ENCODE measurements at places on chromosomes 11 and 22.

GRCh38 chr11:87281496-87281895, 243.8 kb downstream of the TMEM135 start:
- DNase-seq = peak; percentile 15

DNA sequence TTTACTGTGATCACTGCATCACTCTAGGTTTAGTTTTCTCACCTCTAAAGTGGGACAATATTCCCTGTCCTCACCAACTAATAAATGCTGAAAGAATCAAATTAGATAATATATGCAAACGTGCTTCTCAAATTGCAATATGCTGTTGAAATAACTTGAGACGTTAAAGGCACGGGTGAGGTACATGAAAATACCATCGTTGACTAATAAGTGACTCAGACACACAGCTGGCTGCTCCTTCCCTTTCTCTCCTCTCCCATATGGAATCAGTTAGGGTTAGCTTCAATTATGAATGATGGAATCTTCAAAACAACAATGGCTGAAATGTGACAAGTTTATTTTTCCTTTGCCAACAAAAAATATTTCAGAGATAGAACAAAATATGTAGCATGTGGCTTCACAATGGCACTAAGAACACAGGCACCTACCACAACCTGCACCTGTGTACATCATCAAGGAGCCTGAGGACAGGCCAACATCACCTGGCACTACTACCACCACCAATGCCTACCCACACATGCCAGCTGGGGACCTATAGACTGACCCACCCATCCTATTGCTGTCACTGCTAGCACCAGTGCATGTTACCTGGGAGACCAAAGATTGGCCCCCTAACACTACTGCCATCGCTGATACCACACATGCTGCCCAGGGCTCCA, 13.7 kb downstream of the GDPD4 start:
- DNase-seq = peak; percentile 72

DNA sequence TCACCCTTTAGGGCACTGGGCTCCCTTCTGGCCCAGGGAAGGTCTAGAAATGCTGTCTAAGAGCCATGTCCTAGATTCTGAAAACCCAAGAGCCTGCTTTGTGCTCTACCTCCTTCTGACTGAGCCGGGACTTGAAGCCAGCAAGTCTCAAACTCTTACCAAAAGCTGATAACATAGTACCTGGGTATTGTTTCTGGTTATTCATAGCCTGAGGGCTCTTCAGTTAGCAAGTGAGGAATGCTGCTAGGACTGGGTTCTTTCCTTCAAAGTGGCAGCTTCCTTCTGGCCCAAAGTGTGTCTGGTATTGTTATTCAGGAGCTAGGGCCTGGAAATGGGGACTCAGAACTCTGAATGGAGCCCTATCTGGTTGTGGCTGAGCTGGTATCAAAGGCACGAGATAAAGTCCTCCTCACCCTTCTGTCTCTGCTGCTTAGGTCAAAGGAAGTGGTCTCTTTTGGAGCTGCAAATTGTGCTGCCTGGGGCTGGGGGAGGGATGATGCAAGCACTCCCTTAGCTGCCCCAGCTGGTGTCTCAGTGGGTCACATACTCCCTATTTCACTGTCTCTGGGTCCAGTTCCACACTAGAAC, 696.0 kb upstream of the CCDC179 start:
- no peak for DNase-seq

DNA sequence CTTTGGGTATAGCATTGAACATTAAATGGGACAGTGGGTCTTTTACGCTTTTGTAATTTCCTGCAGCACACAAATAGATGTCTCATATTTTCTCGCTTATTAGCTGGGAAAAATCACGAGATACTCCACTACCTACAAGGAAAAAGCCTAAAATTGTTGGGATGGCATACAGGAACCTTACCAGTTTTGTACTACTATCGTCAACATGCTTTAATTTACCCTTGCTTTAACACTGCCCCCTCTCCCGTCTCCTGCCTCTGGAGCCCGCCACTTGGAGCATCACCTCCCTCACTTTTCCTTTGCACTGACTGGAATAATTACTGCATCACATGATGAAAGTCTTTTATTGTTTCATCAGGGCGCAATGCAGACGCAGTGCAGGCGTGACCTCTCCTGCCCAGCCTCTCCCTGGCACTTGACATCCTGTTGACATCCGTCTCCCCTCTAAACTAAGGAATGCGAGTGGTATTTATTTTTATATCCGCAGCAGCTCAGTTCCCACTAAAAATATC, 1.0 kb upstream of the FNBP4 start:
- peak; percentile 81 for DNase-seq

GRCh38 chr11:70505331-70505731, 107.0 kb downstream of the CTTN start:
- DNase-seq = no peak

- DNase-seq = no peak
Measured at GRCh38 chr11:6843670-6844069, 1.8 kb upstream of the OR10A5 start.

- no peak for DNase-seq
Measured at GRCh38 chr11:82012276-82012675, 721.4 kb downstream of the FAM181B start.

DNA sequence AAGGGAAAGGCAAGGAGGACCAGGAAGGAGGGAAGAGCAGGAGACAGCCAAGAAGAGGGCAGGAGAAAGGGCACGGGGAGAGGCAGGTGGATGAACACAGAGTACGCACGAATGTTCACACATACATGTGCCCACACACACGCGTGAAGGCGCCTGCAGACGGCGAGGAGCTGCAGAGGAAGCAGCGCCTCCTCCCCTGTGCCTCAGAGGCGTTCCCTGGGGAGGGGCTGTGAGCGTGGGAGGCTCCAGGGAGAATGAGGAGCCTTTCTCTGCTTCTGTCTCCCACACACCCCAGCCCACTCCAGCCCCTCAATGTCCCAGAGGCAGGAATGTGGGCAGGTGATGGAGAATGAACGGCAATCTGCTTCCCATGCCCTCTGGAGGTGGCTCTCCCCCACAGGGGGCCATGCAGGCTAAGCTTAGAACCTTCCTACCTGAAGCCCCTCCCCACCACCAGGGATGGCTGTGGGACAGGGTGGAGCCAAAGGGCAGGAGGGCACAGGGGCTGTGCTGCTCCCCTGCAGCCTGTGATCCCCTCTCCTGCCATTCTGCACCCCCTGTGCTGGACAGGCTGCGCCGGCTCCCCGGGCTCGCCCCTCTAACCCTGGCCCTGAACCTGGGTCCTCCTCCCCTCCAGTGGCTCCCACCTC, 25.3 kb downstream of the PPM1F start:
- no peak for DNase-seq
